ENCODE measurements at places on chromosomes 13 and 19. TPM values are rescaled to one million over a fixed set of nuclear protein-coding genes. Genes with fewer than 3 reads are reported as not detected.

The PEAK3 gene
- total RNA-seq, result not detected

The PSPN gene
- 1.7 TPM for total RNA-seq

The TMEM161A gene
- 26.6 TPM for total RNA-seq

The CPT1C gene
- total RNA-seq, result 25.8 TPM

The HIPK4 gene
- total RNA-seq, result 0.15 TPM

The GPC6 gene
- 77.2 TPM for total RNA-seq

The CALR3 gene
- total RNA-seq, result 0.52 TPM

- DNase-seq, result no peak
Measured at GRCh38 chr19:690203-690602, 5.0 kb downstream of the PRSS57 start.

DNA sequence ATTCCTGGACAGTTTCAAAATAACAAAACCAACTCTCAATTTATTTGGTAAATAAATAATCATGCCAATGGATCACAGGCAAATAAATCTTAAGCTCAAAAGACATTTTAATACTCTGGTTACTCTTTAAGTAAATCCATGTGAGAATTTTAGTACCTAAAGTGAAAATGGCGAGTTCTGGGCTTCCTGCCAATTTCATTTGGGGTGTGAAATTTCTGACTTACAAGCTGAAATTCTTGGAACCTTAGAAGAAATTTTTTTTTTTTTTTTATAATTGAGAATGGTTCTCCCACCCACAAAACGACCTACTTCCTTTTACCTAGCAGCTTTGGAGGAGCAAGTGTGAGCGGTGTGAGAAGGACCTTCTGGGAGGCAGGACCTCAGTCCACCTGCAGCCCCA lies 354.5 kb upstream of the NBEA start:
- no peak for DNase-seq

- DNase-seq, result no peak
Measured at GRCh38 chr13:42173789-42174343, 98.1 kb upstream of the AKAP11 start.

DNA sequence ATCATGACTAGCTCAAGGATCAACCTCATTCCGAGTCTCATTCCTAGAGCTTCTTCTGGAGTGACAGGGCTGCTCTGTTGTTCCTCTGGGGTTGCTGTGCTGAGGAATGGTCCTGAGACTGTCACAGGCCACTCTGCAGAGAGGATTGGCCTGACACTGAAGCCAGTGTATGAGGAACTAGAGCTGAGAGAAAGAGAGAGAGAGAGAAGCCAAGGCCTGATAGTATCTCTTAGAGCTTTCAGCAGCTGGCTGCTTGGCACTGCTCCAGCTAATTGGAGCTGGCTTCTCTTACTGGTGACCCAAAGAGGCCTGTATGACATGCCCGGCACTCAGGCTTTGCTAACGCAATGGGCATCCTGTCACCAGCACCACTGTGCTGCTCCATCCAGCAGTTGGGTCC lies 73.4 kb upstream of the FLT1 start:
- DNase-seq, result no peak

GRCh38 chr13:28355822-28356371 lies 139.0 kb downstream of the FLT1 start:
- DNase-seq, result no peak

DNA sequence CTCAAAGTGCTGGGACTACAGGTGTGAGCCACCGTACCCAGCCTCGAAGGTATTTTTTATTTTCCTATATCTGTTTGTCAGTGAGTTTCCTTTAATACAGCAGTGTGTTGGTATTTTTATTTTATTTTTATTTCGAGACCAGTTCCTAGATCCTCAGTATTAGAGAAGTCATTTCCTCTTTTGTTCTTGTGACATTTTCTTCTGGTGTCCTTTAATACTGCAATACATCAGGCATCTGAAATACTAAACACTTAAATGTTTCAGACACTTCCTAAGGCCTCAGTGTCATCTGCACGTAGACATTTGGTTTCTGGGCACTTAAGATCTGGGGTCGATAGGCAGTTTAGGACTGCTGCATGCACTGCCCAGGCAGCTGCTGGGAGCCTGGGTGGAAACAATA lies 22.5 kb downstream of the GATAD2A start:
- no peak for DNase-seq

DNA sequence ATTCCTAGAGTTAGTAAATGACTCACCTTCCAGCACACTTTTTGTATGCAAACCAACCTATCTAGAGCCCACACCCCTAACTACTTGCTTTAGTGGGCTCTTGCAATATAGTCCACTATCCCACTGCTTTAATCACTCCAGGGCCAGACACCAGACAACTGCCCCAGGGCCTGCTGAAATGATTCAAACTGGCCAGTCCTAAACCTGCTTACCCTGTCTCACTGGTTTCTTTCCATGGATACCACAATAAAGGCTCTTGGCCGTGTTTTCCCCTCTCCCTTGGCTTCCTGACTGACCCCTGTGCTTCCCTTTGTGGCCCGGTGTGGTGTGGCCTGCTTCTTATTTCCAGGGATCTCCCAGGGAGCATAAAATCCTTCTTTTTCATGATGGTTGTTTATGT lies 14.6 kb downstream of the HS6ST3 start:
- DNase-seq, result no peak

DNA sequence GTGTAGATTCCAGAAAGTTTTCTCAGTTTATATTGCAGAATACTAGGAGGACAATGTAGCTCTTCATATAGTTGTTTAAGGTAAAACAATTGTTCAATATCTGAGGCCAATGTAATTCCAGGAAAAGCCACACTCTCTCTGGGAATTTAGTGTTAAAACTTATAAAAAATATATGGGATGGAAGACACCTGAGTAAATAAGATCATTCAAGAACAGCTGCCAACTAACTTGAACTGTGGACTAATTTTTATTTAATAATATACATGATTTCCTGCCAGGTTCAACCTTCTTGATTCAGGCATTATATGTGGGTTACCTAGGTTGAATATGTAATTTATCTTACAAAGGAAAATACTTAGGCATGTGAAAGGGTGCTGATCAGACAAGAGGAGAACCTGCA lies 841.1 kb upstream of the PRR20A start:
- no peak for DNase-seq

DNA sequence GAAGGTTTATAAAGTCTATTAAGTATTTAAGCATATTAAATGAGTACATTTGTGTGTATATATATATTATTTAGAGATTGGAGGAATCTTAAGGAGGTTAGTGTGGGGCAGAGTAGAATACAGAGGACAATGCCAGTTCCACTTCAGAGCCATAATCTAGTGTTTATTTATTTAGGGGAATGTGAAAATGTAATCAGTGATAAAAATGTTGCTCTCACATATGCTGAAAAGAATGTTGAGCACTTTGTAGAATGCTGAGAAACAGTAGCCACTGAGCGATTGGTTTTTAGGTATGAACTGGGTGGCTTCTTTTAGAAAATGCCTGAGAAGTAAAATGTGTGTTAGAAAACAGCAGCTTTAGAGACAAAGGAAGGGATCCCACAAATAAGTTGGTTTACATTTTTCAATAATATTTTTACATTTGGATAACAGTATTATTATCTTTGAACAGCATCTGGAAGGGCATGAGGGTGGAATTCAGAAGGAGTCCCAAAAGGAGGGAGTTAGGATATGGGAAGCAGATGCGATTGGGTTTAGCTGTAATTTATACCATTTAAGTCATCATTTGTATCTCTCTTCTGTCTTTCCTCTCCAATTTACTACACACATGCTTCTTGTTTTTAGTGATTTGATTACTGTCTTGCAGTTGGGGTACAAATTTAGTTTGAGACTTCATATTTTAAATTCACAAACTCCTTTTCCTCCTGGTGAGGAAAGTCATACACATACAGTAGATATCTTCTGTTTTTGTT lies 68.6 kb downstream of the NDFIP2 start:
- DNase-seq, result no peak

GRCh38 chr19:18648973-18649315 lies 12.1 kb downstream of the KLHL26 start:
- no peak for DNase-seq
